ENCODE measurements at places on chromosomes 4 and X.

GRCh38 chrX:109987884-109988283 is 15.0 kb upstream of the TMEM164 start:
- DNase-seq = no peak

- no peak for DNase-seq
These were observed 645.9 kb downstream of the FSTL5 start for GRCh38 chr4:161517941-161518340.

DNA sequence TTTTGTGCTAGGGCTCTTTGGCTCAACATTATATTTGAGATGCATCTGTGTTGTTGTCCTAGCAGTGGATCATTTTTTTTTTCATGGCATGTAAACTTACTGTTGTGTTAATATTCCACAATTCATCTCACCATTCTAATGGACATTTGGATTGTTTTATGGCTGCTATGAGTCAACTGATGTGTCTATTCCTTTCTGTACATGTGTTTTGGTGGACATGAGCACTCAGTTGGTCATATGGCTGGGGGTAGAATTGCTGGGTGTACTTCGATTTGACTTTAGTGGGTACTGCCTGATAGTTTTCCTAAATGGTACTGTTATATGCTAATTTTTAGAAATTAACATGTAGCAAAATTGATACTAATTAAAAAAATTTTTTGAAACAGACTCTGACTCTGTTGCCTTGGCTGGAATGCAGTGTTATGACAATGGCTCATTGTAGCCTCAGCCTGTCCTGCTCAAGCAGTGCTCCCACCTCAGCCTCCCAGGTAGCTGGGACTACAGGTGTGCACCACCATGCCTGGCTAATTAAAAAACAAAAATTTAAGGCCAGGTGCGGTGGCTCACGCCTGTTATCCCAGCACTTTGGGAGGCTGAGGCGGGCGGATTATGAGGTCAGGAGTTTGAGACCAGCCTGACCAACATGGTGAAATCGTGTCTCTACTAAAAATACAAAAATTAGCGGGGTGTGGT is 9.0 kb downstream of the FAM193A start:
- DNase-seq = no peak

- no peak for DNase-seq
These were observed 72.3 kb downstream of the SLIT2 start for GRCh38 chr4:20323991-20324390.

DNA sequence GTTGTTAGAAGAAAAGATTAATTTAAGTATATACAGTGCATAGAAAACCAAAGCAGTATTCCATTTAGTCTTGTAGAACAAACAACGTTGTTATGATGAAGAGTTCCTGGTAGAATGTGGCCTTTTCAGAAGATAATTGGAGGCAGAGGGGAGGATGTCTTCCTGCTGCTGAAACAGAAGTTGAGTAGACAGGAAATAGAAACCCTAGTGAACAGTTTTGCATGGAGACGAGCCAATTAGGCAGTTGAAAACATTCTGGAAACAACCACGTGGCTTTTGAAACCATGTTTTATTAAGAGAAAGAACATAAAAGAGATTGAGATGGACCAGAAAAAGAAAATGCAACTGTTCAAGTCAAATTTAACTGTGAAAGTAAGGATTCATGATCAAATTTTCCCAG is 325.2 kb downstream of the CAMK2D start:
- DNase-seq = no peak

- DNase-seq = no peak
These were observed 143.9 kb downstream of the GLRA2 start for GRCh38 chrX:14673236-14673635.

GRCh38 chr4:154744341-154744926 is 634 bp downstream of the LRAT start:
- DNase-seq = no peak

- DNase-seq = no peak
These were observed 361.4 kb downstream of the TEX13C start for GRCh38 chrX:125681058-125681457.

DNA sequence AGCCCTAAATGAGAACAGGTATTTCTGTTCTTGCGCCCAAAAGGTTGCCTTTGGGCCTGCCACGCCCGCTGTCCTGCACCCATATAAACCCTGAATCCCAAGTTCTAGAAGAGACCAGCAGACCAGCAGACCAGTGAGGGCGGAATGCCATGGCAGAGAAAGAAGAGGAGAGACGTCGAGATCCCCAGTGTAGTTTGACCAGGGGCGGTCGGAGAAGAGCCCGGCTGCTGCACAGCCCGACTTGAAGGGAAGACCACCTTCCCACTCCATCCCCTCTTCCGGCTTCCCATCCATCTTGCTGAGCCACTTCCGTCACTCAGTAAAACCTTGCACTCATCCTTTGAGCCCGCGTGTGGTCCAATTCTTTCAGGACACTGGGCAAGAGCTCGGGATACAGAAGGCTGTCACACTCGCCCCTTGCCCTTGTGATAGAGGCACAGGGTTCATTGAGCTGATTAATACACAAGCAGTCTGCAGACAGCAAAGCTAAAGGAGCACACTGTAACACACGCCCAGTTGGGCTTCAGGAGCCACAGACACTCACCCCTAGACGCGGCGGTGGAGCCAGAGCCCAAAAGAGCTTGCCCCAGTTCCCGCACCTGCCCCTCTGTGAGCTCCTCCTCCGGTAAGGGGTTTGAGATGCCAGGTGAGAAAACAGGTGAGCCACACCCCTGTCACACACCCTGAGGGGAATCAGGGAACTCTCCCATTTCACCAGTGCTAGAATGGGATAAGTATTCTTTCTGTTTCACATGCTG is 230.8 kb downstream of the PCDH10 start:
- no peak for DNase-seq

DNA sequence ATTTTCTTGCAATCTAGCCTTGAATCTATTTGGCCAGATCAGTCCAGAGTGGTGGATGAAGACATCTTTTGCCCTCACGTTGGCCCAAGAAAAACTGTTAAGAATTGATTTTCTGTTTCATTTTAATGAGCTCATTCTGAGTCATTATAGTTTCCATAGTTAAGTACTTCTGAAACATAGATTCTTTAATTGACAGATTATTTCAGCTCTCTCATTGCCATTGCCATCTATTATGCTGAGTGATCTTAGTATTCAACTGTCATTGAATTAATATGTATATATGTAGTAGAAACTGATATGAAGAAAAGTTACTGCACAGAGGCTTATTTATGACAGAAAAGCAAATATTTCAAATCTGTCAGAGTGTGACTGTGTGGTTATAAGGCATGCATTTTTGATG is 45.5 kb upstream of the PPP1R2C start:
- no peak for DNase-seq

DNA sequence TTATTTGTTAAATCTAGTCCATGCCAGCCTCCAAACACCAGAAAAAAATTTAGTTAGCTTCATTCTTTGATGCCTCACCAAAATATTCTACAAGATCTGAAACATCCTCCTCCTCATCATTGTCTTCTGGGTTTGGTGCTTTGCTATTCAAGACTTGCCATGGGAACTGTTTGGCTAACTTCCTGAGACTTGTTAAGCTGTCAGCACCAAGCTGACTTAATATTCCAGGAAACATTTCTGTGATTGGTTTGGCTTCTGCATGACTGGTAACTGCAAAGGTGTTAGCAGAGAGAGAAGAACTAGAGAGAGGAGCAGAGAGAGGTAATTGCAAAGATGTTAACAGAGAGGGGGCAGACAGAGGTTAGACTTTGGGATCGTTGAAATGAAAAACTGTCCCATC is 101.3 kb downstream of the PALLD start:
- DNase-seq = no peak

- no peak for DNase-seq
These were observed 34.9 kb upstream of the SLC25A14 start for GRCh38 chrX:130304587-130305368.

DNA sequence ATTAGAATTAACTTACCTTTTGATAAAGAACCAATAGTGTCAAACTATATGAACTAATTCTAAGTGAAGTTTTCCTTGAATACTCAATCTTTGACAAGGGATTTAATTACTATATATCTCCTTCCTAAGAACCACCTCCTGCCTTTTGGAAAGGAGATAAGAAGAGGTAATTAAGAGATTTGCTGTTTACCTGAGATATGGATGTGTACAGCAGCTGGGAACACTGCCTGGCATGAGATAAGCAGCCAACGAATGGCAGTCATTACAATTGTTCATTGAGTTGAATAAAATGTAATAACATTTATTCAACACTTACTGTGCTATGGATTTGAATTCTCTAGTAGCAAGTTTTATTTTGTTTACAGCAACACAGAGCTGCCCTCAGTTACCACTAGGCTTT is 407.1 kb downstream of the SPOCK3 start:
- DNase-seq = no peak

DNA sequence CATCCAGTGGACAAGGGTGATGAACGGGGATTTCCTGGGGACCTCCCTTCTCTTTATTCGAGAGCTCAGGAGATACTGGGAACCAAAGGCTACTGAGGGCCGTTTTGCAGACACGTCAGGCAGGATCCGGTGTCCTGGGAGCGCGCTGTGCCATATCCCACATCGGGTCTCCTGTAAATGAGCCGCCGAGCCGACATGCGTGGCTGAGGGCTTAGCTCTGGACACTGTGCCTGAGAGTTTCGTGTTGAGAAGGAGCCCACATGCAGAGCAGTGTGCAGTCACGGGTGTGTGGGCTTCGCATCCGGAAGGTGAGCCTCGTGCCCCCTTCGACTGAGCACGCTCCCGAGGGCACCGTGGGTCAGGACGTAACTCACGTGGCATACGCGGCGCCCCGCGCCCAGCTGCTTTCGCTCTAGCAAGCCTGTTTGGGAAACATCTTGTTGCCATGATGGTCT is 28.5 kb upstream of the HGFAC start:
- DNase-seq = peak; percentile 40

DNA sequence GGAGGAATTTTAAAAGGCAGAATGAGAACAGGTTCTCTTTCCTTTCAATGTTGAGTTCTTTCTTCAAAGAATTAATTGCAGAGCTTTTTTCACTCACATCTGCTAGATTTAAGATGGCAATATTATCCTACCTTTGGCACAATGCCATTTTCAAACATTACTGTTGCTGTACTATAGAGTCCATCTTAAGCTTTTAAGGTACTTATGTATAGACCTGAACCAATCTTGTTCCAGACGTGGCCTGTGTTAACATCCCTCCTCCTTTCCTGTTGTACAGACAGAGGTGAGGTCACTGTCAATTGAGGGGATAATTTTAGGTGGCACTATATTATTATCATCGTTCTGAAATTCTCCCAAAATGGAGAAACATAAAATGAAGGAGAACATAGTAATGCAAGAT is 53.0 kb upstream of the MYOZ2 start:
- no peak for DNase-seq

- no peak for DNase-seq
These were observed 230.8 kb downstream of the CFAP299 start for GRCh38 chr4:80566203-80566872.

GRCh38 chr4:147768113-147768512 is 36.2 kb downstream of the ARHGAP10 start:
- no peak for DNase-seq

DNA sequence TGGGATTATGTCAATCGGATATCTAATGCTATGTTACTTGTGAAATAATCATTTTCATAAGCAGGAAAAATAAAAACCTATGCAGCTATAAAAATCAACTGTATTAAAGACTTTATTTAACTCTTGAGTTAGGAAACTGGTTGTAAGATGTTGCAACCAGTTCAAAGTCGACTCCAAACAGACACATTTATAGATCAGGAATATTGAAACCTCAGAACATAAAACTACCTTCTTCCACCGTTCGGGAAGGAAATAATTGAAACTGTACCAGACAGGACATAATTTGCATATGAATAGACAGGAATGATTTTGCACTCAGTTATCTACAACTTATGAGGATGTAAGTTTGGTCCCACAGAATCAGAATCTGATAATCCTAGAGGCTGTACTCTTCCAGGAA is 181.8 kb upstream of the STS start:
- no peak for DNase-seq

- no peak for DNase-seq
These were observed 413.2 kb upstream of the TECRL start for GRCh38 chr4:64822405-64822804.

DNA sequence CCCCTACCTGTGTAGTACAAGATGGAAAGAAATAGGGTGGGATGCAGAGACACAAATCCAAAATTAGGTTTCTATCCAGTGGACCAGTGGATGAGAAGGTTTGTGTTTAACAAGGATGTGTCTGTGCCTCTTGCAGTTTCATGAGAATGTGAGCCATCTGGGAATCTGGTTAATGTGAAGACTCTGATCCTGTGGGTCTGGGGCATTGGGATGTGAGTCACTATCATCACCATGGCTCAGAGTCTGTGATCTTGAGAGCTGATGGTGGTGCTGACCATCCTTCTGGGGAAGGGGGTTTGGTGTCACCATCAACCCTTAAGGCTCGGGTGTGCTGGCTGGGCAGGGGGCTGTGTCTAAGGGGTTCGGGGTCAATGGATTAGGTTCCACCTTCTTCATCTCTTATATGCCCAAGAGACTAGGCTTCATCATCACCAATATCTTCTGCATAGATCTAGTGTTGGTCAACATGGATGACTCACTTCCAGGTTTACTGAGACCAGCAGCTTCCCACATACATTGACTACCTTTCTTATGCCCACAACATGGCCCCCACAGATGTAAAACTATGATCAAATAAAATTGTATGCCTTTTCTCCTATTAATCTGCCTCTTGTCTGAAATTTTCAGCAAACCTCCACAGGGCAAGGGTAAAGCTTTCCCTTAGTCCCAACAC is 65.7 kb upstream of the MID1 start:
- DNase-seq = no peak

GRCh38 chr4:39452153-39452859 is 6.4 kb downstream of the RPL9 start:
- no peak for DNase-seq

DNA sequence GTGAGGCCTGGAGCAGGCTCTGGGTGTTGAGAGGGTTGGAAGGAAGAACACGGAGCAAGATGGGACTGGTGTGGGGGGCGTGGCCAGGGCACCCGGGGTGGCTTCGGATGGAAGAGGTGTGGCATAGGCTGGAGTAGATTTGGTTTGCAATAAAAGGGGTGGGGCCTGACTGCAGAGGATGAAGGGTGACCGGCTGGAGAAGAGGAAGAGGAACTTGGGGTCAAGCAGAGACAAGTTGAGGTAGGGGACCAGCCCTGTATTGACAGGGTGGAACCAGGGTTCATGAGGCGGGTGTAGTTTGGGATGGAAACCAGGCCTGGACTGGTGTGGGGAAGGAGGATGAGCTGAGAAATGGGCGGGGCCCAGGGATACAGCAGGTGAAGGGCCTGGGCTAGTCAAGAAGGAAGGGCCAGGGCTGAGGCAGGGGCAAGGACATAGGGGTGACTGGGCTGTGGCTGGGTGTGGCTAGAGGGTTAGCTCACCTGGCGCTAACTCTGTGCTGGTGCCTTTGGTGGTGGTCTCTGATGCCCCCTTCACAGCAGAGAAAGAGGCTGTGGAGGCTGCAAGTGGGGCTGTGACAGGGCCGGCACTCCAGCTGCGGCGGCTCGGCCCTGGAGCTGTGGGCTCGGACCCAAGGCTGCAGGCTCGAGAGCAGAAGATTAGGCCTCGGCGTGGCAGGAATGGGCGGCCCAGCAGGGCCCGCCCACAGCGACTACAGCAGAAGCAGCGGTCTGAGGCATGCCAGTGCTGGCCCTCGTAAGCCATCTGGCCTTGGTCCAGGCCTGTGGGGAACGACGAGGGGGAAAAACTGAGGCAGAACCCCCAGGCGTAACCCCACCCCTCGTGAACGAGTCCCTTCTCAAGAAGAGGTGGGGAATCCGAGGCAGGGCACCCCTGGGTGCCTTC is 5.0 kb downstream of the PLP2 start:
- peak; percentile 67 for DNase-seq
